GF-D8 (cell line): ENCODE measurements at places on chromosomes 1 and 21.

GRCh38 chr21:44028287-44028659 lies 16.2 kb downstream of the TRAPPC10 start:
- no peak for DNase-seq

GRCh38 chr1:233097959-233098580 lies 147.7 kb downstream of the NTPCR start:
- no peak for DNase-seq

GRCh38 chr1:18978706-18979105 lies 22.2 kb upstream of the IFFO2 start:
- no peak for DNase-seq

- no peak for DNase-seq
Observed at GRCh38 chr1:225254676-225255075, 173.2 kb downstream of the LBR start.

DNA sequence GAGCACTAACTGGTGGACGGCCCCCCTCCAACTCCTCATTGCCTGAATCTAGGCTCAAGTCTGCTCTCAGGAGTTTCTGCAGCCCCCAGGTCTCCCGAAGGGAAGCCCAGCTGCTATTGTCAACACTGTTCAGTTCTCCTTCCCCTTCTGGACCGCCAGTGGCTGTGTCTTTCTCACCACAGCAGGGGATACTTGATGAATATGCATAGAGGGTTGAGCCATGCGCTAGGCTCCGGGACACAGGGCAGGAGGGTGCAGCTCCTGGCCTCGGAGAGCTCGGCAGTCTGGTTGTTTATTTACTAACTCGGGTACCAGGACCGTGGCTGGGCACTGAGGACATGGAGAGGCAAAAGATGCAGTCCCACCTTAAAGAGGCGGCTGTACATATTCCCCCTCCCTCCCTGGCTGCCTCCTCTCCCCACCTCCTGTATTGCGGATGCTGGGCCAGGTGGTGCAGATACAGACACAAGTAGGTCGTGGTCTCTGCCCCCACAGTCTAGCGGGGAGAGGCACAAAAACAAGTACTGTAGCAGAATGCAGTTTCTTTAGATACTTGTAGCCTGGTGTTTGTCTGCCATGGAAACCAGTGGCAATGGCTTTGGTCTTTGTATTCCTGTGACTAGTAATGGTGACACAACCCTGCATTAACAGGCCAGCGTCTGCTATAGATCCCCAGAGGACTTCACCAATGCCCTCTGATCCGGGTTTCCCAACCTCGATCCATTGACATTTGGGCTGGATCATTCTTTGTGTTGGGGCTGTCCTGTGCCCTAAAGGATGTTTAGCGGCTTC lies 26.2 kb downstream of the ARHGEF10L start:
- DNase-seq: no peak

DNA sequence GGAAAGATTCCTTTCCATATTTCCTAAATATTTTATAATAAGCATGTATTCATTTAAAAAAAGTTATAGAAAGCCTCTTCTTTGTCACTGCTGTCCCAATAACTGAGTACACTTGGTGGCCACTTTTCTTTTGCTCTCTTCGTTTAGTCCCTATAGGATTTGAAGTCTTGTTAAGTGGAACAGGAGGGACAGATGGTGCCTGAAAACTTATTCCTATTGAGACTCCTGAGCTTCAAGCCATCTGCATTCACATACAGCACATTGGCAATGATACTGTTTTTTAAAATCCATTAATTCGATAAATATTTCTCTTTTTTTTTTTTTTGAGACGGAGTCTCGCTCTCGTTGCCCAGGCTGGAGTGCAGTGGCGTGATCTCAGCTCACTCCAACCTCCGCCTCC lies 2.0 kb upstream of the ZBTB40 start:
- no peak for DNase-seq

- DNase-seq: peak; percentile 29
Observed at GRCh38 chr1:171610385-171610784, 11.7 kb upstream of the MYOCOS start.

DNA sequence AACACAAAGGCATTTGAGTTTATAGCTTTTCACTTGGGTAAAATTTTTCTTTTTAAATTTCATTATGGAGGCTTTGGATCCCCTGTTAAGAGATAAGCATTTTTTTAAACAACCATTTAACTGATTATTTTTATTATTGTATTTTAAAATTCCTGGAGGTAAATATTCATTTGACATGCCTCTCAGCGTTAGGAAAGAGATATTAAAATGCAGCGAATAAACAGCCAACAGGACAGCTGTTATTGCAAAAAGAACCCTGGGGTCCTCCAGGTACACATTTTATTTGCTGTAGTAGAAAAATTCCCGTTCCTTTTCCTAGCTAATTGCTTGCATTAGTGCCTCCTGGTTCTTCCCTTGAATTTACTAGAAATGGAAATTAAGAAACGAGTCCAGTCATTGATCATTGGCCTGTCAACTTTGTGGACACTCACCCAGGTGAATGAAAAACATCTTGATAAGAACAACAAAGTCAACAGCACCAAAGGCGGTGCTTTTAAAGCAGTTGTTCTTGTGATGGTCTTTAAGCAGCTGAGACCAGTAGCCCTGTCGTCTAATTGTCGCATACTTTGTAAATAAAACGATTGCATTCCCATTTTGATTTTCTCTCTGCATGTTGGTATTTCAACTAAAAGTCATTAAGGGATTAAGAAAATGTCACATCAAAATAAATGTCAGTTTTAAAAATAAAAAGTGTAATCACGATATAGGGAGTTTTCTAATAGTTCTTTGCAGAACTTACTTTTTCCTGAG lies 282.4 kb downstream of the GRIK1 start:
- no peak for DNase-seq

DNA sequence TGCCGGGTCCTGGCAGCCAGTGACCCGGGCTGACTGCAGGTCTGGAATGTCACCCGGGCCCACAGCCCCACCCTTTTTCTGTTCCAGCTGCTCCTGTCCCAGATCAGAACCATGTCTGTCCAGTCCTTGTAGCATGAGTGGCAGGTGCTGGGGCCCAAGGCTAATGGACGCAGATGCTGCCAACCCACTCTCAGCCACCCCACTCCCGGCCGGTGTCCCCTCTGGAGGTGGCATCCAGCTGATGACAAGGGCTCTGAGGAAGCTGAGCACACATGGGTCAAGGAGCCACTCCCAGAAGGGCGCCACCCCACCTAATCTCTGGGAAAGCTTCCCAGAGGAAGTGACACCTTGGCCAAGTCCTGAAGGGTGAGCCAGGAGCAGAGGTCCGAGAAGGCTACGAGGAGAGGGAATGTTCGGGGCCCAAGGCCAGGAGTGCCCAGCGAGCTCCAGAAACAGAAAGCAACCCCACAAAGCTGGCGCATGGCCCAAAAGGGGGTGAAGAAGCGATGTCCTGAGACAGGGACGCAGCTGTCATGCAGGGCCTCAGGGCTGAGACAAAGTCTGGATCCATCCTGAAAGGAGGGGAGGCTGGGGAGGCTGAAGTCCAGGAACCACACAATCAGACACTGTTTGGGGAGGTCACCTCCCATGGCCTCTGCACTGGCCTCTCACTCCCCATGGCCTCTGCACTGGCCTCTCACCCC lies 39.5 kb downstream of the ACOT7 start:
- no peak for DNase-seq

GRCh38 chr1:28190337-28190979 lies 14.0 kb upstream of the PTAFR start:
- no peak for DNase-seq

GRCh38 chr1:6962996-6963911 lies 178.0 kb downstream of the CAMTA1 start:
- no peak for DNase-seq

- DNase-seq: peak; percentile 31
Observed at GRCh38 chr21:26188422-26188821, 17.9 kb upstream of the APP start.
